ENCODE measurements at places on chromosomes 12 and 14. TPM values are rescaled to one million over a fixed set of nuclear protein-coding genes. Genes with fewer than 3 reads are reported as not detected.
A peak's percentile ranks its signal among the peaks of the same experiment; 100 is the strongest.

NGB gene
- total RNA-seq = not detected

PGF gene
- 0.33 TPM for total RNA-seq

MIPOL1 gene
- total RNA-seq = not detected

KCNMB4 gene
- total RNA-seq = not detected

SLC48A1 gene
- total RNA-seq = 4.4 TPM

CPNE6 gene
- not detected for total RNA-seq

DHRS2 gene
- 0.50 TPM for total RNA-seq

KRT2 gene
- total RNA-seq = 1.4 TPM

KRT79 gene
- not detected for total RNA-seq

SCN8A gene
- 0.42 TPM for total RNA-seq

RND1 gene
- 1.7 TPM for total RNA-seq

CLEC9A gene
- total RNA-seq = 1.9 TPM

ADCY4 gene
- total RNA-seq = 17.6 TPM

ITGB7 gene
- total RNA-seq = 439 TPM

DNA sequence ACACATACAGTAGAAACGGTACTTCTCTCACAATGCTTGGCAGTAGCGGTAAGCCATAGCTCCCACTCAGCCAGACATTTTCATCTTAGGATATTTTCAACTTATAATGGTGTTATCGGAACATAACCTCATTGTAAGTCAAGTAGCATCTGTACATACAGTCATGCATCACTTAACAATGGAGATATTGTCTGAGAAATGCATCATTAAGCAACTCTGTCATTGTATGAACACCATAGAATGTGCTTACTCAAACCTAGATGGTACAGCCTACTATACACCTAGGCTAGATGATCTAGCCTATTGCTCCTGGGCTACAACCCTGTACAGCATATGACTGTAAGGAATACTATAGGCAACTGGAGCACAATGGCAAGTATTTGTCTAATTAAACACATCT lies 40.8 kb downstream of the RPS6KA5 start:
- no peak for DNase-seq

DNA sequence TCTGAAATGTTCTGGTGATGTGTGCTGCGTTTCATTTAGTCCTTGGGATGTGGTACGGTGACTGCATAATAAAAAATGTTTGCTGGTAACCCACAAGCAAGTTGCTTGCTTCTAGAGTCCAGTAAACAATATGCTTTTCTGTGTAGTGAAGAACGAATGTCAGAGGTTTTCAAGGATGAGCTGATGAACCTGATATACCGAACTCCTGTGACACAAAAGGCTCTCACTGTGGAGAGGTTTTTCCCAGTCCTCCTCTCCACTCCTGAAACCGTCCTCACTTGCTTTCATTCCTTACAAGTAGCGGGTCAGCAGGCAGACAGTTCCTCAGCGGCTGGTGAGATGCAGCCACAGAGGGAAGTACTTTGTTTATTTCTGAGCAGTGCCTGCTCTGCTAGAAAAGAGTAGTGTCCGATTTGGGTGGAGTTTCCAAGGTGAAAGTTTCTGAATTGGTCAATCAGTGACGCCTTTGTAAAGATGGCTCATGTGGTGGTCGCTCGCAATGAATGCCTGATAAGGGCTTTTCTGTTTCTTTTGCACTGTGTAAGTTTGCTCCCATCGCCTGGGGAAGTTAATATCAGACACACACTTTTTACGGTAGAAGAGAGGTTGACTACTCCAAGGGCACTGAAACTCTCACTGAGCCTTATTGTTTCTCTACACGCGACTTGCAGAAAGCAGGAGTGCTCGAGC lies 3.0 kb downstream of the ETV6 start:
- DNase-seq = no peak

- no peak for DNase-seq
Measured at GRCh38 chr12:1189163-1189562, 198.1 kb downstream of the ERC1 start.

DNA sequence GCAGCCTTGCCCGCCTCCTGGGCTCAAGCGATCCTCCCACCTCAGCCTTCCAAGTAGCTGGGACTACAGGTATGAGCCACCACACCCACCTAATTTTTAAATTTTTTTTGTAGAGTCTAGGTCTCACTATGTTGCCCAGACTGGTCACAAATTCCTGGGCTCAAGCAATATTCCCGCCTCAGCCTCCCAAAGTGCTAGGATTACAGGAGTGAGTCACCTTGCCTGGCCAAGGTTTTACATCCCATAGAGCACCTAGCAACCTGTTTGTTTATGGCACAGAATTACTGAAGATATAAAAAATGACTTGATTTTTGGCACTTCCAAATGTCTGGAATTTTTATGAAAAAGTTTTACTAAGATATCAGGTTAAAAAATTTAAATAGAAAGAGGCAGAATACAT lies 16.5 kb downstream of the MYO1A start:
- no peak for DNase-seq

DNA sequence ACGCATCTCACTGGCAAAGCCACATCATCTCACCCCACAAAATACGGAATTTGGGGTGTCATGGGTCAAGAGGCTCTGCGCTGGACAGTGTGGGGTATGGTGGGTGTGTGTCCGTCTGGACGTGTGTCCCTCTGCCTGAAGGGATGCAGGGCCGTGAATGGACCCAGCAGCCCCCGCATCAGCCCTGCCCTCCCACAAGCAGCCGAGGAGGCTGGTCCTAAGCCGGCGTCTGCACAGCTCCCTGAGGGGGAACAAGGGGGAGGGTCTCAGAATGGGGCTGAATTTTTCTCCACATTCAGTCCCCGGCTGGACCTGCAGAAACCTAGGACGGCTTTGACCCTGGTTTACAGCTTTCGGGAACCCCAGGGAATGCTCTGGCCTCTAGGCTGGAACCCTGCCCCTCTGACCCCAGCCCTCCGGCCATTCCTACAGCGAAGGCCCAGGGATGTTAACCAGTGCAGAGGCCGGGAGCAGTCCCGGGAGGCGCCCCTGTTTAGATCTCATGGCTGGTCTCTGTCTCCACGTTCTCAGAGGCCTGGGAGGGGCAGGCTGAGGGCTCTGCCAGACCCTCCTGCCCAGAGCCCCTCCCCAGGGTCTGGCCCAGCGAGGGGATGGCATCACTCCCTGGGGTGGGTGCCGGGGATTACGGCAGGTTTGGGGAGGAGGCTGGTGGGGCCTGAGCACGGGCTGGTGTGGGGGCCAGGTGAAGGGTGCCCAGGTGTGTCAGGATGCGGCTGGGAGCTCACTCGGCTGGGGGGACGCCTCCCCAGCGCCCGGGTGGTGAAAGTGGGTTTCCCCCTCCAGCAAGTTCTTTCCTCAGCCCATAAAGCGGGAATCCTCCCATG lies 156.5 kb upstream of the C14orf180 start:
- DNase-seq = no peak

- DNase-seq = no peak
Measured at GRCh38 chr12:100778967-100779590, 15.5 kb upstream of the ANO4 start.

DNA sequence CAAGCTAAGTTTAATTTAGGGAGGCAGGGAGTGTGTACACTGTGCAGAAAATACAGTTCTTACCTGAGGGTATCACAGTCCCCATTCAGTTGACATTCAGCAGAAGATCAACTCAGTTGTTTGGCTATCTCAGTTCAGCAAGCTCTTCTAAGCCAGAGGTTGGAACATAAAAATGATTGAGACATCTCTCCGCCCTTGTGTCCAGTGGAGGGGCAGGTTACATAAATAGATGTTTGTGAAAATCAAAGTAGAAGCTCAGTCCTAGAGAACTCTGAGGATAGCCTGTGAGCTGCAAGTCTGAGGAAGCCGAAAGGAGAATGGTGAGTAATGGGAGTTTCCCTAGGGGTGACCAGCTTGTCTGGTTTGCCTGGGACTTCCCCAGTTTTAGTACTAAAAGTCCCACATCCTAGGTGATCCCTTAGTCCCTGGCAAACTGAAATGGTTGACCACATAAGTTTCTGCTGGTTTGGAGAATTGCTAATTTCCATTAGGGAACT lies 251.4 kb upstream of the ATP2B1 start:
- DNase-seq = no peak

DNA sequence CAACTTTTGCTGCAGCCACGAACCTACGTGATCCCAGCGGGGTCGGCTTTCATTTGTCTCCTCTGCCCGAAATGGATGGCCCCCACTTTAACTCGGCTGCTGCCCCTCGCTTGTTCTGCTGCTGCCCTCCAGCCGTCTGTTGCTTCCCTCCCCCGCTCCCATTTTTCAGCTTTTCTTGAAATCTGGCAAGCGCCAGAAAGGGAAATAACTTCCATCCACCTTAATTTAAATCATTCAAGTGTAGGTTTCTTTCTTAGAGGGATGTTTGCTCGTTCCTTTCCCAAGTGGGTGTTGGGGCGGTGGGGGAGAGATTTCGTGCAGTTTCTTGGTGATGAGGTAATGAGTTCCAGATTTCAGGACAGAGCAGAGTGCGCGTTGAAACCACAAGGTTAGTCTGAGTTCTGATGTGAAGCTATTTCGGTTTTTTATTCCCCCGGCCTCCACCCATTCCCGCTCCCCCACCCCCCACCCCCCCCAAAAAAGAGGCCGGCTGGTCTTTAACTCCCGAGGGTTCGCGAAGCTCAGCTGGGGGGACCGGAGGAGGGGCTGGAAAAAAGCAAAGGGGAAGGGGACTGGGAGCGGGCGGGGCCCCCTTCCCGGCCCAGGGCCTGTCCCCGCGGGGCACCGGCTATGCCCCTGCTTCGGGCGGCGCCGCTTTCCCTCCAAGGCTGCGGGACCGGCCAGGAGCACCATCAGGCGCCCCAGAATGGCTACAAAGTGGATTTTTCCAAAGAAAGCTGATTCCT lies 2.2 kb upstream of the ZFP36L1 start:
- DNase-seq = no peak

DNA sequence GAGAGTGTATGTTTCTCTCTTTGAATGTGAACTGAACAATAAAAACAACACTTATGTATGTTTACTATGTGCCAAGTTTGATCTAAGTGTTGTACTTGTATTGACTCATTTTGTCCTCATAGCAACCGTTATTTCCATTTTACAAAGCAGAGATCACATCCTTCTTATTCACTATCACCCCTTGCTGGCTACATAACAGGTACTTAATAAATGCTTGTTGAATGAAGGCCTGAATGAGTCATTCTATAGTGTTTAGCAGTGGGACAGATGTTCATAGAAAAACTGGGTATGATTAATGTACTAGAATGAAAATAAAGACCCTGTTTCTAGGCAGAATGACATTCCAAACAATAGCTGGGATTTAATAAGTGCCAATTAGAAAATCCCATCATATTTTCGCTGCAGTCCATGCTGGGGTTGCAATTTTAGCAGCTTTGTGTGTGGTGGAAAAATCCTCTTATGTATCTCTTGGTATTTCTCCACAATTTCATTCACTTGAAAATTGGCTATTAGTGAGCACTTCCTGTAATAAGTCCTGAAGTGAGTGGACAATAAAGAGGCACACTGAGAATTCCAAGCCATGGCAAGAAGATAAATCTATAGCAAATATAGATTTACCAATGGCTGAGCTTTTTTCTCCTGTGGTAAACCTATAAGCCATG lies 86.0 kb downstream of the FAR2 start:
- DNase-seq = no peak

GRCh38 chr12:89280833-89281538 lies 71.3 kb downstream of the DUSP6 start:
- peak; percentile 54 for DNase-seq

DNA sequence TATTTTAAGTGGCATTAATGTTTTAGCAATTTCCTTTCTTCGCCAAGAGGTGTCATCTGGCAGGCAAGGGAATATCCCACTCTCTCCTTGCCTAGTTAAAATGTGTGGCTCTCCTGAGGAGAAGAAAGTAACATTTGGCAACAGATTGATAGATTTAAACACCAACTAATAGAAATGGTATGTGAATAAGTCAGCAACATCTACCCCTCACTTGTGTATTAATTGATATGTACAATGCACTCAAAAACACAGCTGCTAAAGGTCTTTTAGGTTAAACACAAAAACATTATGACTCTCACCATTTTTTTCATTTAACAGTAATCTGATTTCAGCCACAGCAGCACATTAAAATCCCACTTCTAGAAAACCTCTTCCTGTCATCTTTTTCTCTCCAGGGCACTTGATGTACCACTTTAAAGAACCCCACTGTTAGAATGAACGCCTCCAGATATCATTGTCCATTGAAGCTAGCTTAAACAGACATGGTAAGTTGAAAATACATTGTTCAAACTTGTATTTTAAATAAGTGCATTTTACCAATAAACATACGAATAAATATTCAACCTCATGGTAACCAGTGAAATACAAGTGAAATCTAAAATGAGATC lies 151.7 kb downstream of the RPAP3 start:
- no peak for DNase-seq

DNA sequence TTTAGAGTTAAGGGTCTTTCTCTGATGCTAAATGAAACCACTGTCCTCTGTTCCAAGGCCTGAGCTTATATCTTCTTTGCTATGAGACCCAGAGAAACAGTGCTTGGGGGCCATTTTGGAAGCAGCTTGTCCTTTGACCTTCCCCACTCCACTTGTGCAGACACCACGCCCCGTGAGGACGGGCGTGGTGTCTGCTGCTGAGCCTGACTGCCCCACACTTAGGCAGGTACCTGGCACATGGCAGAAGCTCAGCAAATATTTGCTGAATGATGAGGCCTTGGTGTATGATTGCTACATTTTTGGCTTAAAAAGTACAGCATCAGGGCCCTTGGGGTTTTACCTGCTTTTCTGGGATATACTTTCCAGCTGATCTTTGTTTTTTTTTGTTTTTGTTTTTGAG lies 69.9 kb downstream of the RASSF3 start:
- DNase-seq = no peak

- no peak for DNase-seq
Measured at GRCh38 chr12:128298091-128298748, 31.2 kb downstream of the TMEM132C start.

GRCh38 chr12:45560689-45561088 lies 168.8 kb upstream of the ARID2 start:
- DNase-seq = no peak

- no peak for DNase-seq
Measured at GRCh38 chr14:87321548-87321947, 671.4 kb downstream of the GALC start.

DNA sequence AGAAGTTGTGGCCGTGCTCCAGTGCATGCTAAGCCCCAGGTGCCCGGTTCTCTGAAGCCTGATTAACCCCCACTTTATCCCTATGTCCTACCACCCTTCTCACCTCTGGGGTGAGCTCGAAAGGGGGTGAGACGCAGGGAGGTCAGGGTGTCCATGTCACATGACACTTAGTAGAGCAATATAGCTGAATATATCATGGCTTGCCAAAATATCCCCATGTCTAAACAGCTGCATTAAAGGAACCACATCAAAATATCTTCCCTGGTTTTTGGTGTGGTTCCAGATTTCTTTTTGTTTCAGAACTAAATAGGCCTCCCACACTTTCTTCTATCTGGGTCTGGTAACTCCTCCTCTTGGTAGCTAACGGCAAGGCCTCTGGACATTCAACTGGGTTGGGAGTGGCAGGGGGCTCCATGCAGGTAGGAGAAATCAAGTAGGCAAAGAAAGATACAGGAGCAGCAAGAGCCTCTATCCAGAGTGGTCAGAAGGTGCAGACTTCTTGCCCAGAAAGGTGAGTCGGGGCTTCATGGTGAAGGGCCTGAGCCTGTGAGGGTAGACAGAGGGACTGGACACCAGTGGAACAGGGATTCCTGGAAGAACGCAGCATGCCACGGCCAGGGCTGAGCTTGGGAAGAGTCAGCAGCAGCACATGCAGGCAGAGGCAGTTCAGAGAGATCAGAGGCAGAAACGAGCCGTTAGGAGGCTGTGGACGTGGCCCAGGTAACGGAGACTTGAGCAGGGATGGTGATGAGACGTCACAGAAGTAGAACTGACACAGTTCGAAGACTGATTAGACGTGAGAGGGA lies 202.8 kb upstream of the DIO3 start:
- no peak for DNase-seq

Measured in natural killer cell (primary cell).